Stimulated activated CD4-positive, alpha-beta T cell treated with anti-CD3 and anti-CD28 coated beads, Interleukin-1b, Interleukin-23, amount 100 ng/mL, for 1 hour (primary cell): ENCODE measurements at places on chromosomes 4 and X.

GRCh38 chr4:2537011-2537830, 774 bp downstream of the FAM193A start:
- DNase-seq, result no peak

DNA sequence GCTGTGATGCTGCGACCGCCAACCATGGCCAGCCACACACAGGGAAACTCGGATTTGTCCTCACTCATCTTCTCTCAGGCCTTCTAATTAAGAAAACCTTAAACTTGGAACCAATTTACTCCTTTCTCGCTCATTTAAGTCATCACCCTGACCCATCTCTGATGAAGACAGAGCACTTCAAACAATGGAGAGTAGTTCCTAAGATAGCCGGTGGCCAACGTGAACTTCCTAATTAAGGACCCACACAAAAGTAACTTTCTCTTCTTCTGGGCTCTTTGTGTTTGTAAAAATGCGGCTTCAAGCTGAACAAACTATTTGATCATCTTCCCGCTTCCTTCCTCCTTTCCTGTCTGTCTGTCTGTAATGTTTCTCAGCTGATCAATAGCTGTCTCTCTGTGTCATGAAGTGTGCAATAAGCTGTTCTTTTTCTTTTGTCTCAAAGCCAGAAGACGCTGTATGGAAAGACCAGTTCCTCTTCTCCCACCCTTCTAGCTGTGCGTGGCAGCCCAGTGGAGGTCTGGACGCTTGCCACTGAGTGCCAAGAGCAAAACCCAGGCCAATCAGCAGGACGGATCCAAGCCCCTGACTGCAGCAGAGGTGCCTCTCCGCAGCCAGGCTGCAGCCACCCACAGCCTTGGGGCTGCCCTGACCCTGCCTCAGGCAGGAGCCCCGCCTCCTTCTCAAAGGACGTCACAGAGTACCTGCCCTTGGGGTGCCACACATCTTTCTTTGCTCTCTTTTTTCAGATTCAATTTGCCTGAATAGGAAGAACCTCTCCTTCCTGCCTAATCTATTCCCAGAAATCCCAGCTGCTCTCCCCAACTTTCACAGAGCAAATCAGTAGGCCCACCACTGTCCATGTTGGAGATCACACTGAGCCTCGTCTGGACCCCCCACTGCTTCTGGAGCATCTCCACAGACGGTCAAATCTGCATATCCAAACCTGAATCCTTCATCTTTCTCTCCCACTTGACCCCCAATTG, 59.3 kb downstream of the MAML3 start:
- DNase-seq, result no peak

- no peak for DNase-seq
Measured at GRCh38 chr4:7395645-7396044, 39.1 kb downstream of the PSAPL1 start.

- DNase-seq, result no peak
Measured at GRCh38 chrX:138020941-138021340, 455.0 kb downstream of the ZIC3 start.

DNA sequence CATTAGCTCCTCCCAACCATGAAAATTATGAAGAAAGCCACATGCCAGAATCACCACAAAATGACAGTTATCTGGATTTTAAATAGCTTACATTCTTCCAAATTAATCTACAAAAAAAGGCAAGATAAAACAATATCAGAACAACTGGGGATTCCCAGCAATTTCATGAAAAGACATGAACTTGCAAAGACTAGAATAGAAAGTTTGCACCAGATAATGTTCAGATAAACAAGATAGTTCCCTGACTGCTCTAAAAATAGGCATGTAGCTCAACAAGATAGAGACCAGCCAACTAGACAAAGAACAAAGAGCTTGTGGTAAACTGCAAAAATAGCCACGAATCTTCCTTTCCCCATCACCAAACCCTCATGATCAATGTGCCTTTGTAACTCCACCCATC, 30.3 kb upstream of the DDX53 start:
- DNase-seq, result no peak

GRCh38 chrX:85052205-85052604, 48.5 kb downstream of the APOOL start:
- no peak for DNase-seq

DNA sequence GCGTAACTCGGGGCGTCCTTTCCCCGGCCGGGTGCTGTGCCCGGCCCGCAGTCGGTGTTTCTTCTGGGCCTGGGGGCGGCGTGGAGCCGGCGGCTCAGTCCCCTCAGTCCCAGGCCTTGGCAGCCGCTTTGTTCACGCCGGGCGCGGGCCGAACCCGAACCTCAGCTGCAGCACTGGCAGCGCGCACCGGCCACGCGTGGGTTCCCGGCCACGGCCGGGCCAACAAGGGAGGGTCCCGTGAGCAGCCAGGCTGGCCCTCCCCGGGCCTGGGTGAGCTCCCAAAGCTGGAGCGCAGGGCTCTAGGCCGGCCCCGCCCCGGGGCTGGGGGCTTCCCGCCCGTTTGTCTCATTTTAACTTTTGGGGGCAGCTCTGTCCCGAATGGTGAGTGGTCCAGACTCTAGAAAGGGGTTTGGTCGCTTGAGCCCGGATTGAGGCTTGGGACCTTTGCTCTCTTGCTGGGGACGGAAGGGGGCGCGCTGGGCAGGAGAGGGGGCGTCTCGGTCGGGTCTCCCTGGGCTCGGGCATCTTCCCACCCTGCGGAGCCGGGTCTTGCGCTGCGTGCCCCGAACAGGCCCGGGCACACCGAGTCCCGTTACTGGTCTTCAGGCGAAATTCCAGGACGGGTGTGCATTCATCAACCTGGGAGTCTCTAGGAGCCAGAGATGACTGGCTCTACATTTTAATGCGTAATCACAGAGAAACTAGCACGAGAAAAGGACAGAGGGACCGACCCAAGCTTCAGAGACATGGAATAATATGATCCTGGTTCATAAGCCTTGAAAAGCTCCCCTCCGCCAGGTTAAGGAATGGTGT, 177.1 kb downstream of the CBR4 start:
- DNase-seq, result no peak

DNA sequence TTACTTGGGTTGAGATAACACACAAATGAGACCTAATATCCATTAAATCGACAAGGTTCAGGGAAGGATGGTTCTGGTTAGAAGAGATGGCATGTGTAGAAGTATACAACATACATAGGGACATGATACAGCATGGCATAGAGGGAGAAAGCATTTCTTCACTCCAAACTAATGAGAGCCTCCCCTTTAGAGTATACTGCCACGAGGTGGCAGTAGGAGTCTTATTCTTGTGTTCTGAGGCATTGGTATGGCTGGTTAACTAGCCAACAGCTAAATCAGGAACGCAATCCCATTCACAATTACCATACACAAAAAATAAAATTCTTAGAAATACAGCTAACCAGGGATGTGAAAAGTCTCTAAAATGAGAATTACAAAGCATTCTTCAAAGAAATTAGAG, 29.1 kb upstream of the TRO start:
- DNase-seq, result no peak

DNA sequence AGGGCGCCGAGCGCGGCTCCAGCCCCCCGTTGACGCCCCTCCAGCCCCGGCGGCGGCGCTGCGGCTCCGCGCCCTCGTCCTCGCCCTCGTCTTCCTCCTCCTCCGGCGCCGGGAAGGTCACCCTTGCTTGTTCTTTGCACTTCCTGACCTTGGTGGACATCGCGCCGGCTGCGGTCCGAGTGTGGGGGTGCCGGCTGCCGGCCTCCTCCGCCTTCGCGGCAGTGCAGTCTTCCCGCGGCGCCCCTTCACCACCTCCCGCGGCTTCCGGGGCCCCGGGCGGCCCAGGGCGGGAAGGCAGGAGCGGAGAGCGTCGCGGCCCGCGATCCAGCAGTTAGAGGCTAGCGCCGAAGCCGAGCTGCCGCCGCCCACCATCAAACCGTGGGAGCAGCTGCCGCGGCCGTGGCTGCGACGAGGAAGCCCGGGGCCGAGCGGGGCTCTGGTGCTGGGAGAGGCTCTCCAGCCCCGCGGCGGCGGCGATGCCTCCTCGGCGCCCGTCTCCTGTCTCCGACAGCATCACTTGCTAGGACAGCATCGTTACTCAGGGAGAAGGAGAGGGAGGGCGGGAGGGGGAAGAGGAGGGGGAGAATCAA, at the start of gene TRPC3:
Gene TRPC3 (minus strand): TSS at position 540 of the 590 bp plus-strand sequence. CDS start 380 bp downstream, at position 160.
- peak; percentile 4 for DNase-seq

DNA sequence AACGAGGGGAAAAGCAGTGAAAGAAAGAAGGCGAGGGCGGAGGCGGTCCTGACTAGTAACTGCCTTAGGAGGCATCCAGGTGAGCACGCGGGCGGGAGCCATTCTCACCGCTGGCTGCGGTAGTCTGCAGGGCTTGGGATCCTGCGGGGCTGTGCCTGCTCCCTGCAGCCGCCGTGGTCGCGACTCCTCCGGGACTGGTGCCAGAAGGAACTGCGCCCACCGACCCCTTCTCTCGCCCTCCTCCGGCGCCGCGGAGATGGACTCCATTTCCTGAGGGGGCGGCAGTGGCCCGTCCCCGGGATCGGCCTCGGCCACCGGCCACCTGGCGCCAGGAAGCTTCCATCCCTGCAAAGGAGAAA, 543 bp downstream of the NFXL1 start:
- DNase-seq, result no peak

DNA sequence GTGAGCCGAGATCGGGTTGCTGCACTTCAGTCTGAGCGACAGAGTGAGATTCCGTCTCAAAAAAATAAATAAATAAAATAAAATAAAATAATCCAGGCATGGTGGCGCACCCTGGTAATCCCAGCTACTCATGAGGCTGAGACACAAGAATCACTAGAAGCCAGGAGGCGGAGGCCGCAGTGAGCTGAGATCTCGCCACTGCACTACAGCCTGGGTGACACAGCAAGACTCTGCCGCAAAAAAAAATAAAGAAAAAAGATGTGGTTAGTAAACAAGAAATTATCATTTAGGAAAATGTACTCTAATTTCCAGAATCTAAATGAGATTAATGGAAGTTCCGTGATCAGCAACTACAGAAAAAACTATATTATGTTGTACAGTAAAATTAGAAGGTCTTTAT, 14.5 kb upstream of the LRBA start:
- DNase-seq, result no peak

GRCh38 chr4:172802032-172802431, 366.6 kb upstream of the GALNT7 start:
- DNase-seq, result no peak

- DNase-seq, result no peak
Measured at GRCh38 chrX:72258174-72258573, 18.9 kb downstream of the RPS4X start.

GRCh38 chrX:56618323-56618722, 54.9 kb downstream of the UBQLN2 start:
- DNase-seq, result no peak

GRCh38 chr4:86918539-86919072, 16.2 kb upstream of the AFF1 start:
- DNase-seq, result no peak

DNA sequence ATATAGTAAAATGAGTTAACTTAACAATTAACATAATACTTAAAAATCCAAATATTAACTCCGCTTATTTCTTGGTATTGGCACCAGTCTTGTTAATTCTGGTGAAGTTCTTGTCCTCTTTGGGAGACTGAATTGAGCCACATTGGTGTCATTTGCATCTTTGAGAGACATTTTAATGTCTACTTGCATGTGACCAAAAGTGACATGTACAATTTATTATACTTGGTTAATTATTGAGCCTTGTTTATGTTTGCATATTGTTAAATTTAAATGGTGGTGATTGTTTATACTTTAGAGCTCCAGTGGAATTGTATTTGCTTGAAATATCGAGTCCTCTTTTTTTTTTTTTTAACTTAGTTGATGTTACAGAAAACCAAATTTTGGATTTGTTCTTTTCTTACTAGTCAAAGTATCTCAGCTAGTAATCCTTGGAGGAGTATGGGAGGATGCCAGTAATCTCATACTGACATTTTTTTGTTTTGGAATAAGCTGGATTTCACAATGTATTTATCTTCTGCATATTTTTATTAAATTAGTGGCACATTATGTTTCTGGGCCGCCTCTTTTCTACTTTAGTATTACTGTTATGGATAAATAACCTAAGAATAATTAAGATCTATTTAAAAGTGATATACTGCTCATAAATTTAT, 3.9 kb downstream of the SPCS3 start:
- no peak for DNase-seq

GRCh38 chr4:25913056-25913850, 767 bp upstream of the SMIM20 start:
- DNase-seq, result peak; percentile 6

- no peak for DNase-seq
Measured at GRCh38 chr4:36310793-36311192, 29.4 kb downstream of the DTHD1 start.

DNA sequence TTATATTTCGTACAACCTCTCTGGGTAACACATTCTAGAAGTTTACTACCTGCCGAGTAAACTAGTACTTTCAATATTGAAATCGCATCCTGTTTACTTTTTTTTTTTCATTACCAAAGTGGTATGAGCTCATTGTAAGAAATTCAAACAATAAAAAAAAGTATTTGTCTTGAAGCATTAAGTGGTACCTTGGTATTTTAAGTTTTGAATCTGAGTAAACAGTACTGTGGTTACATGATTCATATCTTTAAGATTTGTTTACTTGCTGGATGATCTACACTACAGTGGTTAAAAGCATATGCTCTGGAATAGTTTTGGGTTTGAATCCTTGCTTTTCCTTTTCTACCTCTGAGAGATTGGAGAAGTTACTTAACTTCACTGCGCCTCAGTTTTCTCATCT, 3.8 kb upstream of the MMGT1 start:
- DNase-seq, result no peak

GRCh38 chrX:23292354-23292987, 42.2 kb upstream of the PTCHD1 start:
- no peak for DNase-seq

DNA sequence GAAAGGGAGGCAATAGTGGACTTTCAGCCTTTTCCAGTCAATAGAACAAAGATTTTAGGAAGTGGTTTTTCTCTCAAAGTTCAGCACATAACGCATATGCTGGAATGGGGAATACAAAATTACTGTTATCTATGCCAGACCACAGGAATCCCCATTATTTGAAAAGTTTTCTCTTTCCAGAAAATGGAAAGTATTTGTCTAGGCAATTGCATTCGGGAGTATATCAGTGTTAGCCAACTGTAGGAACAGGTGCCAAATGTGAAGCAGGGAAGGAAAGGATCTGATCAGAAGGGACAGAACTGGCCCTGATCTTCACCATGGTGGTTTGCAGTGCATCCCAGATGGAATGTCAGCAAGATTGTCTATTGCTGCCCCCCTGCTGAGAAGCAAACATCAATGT, 213.6 kb downstream of the CPE start:
- no peak for DNase-seq

GRCh38 chr4:140277576-140277975, 95.9 kb upstream of the SCOC start:
- DNase-seq, result no peak

GRCh38 chrX:57573754-57574153, 18.1 kb upstream of the ZXDB start:
- no peak for DNase-seq

DNA sequence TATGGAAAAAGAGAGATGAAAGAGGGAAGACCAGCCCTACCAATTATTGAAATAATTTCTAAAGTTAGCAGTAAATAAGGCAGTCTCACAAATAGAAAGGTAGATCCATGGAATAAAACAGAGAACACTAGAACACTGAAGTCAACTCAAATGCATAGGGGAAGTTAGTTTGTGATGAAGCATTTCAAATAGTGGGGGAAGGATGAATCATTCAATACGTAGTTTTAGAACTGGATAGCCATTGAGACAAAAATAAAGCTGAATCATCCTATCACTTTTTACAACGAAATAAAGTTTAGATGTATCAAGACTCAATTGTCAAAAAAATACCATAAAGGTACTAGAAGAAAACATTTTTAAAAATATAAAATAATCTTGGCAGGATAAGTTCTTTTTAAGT, 143.2 kb upstream of the DGKK start:
- DNase-seq, result no peak
